Coronary artery (tissue), 2 donors: ENCODE measurements at places on chromosomes 1 and 21.
A peak's percentile ranks its signal among the peaks of the same experiment; 100 is the strongest.

- DNase-seq: no peak
Measured at GRCh38 chr1:230365723-230366307, 60.3 kb downstream of the PGBD5 start.

DNA sequence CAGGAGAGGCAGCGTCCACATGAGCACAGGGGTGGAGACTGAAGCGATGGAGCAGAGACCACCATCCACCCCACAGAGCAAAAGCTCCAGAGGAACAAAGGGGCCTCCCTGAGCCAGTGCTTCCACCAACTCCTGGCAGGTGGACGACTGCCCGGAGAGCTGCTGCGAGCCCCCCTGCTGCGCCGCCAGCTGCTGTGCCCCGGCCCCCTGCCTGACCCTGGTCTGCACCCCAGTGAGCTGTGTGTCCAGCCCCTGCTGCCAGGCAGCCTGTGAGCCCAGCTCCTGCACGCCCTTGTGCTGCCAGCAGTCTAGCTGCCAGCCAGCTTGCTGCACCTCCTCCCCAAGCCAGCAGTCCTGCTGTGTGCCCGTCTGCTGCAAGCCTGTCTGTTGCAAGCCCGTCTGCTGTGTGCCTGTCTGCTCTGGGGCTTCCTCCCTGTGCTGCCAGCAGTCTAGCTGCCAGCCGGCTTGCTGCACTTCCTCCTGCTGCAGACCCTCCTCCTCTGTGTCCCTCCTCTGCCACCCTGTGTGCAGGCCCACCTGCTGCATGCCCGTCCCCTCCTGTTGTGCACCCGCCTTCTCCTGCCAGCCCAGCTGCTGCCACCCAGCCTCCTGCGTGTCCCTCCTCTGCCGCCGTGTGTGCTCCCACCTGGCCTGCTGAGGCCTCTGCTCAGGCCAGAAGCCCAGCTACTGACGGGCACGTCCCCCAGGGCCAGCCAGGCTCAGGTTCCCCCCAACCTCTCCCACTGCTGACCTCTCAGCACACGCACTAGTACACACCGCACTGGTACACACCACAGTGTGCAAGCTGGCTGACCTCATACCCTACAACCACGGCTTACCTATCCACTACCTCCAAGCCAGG, 5.4 kb downstream of the KRTAP10-12 start:
- DNase-seq: peak; percentile 52

- no peak for DNase-seq
Measured at GRCh38 chr1:159800177-159800930, 1.8 kb upstream of the FCRL6 start.

DNA sequence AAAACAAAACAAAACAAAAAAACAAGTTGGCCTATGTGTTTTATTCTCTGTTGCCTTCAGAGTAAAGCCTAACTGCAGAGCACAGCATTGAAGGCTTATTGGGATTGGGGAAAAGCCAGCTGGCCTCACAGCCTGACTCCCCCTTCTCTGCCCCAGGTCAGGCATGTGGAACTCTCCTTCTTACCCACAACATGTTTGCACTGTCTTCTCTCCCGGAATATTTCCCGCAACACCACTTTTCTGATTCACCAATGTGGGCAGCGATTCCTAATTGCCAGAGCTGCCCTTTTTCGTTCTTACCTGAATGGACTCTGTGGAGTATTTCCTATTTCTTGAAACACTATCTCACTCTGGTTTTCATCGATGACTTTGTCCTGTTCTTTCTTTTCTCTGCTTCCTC, 2.8 kb upstream of the TARBP1 start:
- DNase-seq: no peak

DNA sequence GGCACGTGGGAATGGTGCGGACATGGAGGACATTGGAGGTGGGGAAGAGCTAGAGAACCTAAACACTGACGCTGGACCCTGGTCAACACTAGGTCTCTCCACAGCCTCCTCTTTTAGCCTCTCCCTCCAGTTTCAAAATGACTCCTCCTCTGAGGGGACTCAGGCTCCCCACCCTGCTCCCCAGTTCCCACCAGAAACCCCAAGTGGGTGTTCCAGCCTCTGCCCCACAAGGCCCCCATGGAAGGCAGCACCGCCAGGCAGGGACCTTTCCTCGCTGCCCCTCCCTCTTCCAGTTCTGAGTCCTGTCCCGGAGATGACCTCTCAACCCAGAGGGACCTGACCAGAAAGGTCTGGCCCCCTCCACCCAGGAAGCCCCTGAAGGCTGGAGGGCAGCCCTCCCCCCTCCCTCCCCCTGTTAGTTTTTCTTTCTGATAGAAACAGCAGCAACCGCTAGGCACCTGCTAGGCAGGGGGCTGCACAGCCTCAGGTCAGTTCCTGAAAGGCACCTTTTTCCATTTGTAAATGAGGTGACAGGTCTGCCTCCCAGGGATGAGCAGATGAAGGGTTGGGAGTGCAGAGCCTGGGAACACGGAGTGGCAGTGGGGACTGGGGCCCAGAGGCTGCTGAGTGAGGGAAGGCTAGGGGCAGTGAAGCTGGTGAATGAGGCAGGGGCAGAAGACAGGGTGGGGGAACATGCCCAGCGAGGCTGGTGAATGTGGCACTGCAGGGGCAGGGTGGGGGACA, 9.3 kb upstream of the ITGB2 start:
- DNase-seq: no peak

- no peak for DNase-seq
Measured at GRCh38 chr1:200046115-200046514, 18.6 kb downstream of the NR5A2 start.

DNA sequence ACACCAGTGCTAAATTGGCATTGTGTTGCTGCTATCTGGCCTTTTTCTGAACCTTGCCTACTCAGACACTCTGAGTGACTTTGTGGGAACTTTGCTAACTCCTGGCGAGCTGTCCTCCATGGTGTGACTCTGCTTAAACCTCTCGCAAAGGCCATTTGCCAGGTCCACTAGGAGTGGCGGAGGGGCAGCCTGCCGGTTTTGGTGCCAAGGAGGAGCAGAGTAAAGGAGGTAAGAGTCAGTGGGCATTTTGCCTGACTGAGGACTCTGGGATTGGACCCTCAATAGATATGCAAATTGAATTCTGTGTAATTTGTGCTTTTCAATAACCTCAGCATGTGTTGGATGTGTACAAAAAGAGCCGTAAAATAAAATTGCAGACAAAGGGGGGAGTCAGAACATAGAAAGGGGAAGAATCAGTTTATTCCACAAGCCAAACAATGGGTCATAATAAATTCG, 386.6 kb upstream of the NFIA start:
- no peak for DNase-seq
